ENCODE measurements at places on chromosomes 1 and 21. TPM values are rescaled to one million over a fixed set of nuclear protein-coding genes. Genes with fewer than 3 reads are reported as not detected.

GRCh38 chr1:54310439-54311328 is 95.5 kb downstream of the SSBP3 start:
- DNase-seq: no peak

DNA sequence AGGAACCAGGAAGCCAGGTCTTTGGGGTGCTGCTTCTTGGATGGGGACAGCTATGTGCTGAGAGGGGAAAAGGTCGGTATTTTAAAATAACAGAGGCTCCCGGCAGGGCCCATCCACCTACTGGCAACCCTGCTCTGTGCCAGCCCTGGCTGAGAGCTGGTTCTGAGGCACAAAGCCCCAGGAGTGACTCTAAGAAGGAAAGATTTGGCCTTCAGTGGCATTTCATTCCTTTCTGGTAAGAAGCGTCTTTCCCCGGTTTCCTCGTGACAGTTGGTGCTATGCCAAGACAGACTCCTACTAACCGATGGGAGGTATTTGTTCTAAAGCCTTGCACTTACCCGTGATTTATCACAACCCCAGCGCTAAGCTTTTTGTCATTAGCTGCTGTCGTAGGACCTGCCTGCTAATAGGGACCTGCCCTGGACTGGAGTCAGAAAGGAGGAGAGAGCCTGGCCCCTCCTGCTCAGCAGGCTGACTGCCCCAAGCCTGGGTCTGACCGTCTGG is 123.1 kb upstream of the ADAR start:
- no peak for DNase-seq

DNA sequence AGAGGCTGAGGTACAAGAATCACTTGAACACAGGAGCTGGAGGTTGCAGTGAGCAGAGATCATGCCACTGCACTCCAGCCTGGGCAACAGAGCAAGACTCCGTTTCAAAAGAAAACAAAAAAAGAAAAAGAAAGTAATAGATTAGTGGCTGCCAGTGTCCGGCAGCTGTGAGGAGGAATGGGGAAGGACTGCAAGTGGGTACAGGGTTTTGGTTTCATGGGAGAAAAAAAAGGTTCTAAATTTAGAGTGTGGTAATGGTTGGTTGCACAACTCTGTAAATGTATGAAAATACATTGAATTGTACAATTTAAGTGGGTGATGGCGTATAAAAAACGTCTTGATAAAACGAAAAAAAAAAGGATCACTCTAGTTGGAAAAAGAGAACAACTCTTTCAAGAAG is 6.7 kb downstream of the TAF1A start:
- no peak for DNase-seq

DNA sequence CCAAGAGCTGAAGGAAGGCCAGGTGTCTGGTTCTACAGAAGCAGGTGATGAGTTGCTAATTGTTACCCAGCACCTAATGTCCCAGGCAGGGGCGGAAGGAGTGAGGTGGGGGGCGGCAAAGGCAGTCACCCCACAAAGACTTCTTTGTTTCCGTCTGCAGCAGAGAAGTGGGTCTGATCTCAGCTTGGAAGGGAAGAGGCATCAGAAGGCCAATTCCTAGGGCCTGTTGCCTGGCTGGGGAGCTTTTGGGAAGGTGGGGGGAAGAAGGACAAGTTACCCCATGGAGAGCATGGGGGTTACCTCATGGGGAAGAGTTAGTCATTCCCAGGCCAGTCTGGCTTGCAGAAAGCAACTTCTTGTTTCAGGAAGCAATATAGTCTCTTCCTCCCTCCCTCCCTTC is 10.9 kb downstream of the IGSF21 start:
- DNase-seq: no peak

DNA sequence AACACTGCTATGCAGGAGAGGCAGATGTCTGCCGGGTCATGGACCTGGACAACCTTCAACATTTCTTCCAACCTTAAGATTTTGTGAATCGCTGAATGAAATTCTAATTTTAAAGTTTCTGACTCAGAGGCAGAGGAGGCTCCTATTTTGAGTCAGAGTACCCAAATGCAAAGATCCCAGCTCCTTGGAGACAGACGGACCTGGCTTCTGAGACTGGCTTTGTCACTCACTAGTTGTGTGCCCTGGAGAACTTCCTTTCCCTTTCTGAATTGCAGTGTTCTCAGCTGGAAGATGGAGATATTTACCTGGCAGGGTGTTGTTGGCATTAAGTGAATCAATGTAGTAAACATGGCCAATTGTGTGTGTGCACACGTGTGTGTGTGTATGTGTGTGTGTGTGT is 51.9 kb downstream of the IER5 start:
- no peak for DNase-seq

DNA sequence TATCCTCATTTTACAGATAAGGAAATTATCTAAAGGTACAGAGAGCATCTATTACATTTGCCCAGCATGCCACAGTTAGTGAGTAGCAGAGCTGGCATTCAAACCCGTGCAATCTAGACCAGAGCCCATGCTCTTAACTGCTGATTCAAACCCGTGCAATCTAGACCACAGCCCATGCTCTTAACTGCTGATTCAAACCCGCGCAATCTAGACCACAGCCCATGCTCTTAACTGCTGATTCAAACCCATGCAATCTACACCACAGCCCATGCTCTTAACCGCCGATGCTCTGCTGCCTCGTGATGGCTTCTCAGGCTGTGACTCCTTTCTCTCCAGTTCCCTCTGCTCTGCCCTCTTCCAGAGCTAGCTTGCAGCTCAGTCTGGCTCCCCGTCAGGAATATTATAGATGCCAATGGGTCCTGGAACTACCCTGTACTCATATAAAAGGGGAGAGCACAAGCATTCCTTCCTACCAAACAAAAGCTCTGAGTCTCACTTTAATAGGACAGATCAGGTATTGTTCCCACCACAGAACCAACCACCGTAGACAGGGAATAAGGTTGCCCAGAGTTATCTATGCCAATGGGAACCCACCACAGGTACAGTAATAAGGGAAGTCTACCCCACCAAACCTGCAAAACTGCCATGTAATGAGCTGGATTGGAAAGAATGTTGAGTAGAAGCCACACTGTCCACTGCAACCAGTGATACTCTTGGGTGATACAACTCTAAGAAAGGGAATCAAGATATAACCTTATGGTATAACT is 78.4 kb downstream of the SMYD3 start:
- DNase-seq: no peak

- DNase-seq: no peak
These were observed 63.7 kb downstream of the ST6GALNAC3 start for GRCh38 chr1:76138217-76138616.

Gene RAB42
- 0.56 TPM for total RNA-seq

Gene ZNF683
- total RNA-seq: not detected

Gene KRTAP19-5
- total RNA-seq: not detected

Measured in osteocyte (in vitro differentiated cells).